Peyer's patch (tissue), 4 donors: ENCODE measurements at places on chromosomes 1 and 21. TPM values are rescaled to one million over a fixed set of nuclear protein-coding genes. Genes with fewer than 3 reads are reported as not detected.
A peak's percentile ranks its signal among the peaks of the same experiment; 100 is the strongest.

DNA sequence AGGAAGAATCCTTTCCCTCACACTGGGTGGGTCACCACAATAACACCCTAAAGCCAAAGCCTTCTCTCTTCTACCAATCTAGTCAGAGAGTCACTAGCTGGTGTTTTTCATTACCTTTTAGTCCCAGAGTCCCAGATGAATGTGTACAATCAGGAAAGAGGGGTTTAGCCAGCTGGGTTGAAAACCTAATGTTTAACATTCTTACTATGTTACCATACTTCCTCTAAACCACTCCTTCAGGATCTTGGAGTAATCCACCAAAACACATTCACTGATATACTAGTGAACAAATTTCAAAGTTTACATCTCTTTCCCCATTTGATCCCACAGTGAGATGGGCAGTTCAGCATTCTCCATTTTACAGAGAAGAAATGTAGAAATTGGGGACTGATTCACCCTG, 9.7 kb downstream of the LPAR3 start:
- no peak for DNase-seq

DNA sequence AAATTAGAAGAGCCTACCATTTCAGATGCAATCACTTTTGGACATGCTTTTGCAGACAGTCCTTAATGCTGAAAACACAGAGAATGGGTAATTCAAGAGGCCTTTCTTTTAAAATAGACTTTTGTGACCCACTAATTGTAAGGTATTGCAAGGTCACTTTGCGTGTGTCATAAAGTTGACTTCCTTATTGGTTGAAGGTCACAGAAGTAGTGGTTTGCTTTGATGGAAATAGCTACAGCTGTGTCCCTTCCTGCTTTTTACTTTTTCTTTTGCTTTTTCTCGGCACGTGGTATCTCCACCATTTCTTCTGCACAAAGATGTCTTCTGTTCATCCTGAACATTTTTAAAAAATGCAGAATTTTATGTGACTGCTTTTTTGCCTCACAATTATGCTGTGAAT, 146.8 kb downstream of the DYRK1A start:
- DNase-seq = no peak

GRCh38 chr1:194342484-194343262, 1156.3 kb upstream of the B3GALT2 start:
- no peak for DNase-seq

GRCh38 chr1:168281603-168282325, 1.1 kb downstream of the TBX19 start:
- no peak for DNase-seq

DNA sequence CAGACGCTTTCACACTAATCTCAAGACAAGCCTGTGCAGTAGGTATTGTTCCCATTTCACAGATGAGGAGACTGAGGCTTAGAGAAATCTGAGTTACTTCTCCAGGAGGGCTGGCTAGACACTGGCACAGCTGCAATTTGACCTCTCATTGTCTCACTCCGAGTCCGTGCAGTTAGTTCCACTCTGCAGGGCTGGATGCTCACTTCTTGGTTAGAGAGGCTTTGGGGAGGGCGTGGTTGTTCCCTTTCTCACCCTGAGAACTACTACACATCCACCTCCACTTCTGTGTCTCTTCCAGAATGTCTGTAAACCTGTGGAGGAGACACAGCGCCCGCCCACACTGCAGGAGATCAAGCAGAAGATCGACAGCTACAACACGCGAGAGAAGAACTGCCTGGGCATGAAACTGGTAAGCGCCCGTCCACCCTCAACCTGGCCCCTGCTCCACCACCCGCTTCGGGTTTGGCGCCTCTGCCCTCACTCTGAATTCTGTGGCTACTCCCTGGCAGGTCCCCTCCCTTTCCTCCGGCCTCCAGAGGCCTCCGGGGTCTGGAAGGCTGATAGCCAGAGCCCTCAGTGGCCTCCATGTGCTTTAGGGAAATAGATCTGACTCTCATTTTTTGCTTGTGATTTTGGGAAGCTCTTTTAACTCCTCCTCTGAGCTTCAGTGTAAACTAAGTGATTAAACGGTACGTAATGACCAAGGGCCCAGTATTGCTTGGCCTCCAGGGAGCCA, 29.1 kb downstream of the EIF2D start:
- DNase-seq = no peak

DNA sequence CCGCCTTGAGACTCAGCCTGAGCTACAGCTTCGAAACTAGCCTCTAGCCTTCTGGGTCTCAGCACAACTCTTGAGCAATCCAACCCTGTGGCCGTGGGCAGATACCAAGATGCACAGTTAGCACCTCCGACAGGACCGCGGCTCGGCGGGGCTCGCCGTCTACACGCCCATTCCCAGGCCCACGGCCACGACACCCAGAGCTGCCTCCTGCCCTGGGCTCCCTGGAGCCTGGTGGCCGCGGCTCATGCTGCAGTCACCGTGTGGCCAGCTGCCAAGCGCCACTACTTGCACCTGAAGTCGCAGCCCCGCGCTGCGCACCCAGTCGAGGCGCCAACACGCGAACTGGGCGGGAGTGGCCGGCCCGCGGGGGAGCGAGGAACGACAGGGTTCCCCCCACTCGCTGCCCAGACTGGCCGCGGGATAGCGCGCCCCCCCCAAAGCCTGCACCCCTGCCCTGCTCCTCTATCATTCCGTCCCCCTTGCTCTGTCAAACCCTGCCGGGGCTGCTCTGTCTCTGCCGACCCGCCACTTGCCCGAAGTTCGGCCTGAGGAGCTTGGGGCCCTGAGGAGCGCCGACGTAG, 729 bp upstream of the CDCA8 start:
- no peak for DNase-seq

DNA sequence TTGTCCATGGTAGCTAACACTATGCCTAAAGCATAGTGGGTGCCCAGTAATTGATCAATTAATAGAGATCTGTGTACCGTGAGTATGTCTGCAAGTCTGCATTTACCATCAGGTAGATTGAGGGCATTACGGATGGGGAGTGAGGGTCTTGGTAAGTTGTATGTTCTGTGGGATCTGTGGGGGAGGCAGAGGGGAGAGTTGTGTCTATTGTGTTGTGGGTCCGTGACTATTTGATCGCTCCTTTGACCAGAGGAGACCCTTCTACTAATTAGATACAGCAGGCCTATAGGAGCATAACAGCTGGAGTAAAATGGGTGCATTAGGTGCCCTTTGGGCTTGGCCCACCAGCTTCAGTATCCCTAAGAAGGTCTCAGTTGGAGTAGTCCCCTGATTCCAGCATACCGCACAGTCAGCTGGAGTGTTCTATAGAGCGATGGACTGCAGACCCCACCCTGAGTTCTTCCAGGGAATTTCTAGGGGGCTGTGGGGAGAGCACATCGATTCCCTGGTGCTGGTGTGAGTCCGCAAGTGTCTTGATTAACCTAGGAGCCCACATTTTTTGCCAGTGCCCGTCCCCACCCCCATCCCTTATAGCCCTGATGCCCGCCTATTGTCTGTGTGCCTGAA, 55.9 kb downstream of the RHBG start:
- DNase-seq = no peak

- DNase-seq = no peak
These were observed 18.8 kb upstream of the COP1 start for GRCh38 chr1:176225911-176226310.

- DNase-seq = peak; percentile 84
These were observed 104.8 kb upstream of the ATP1A1 start for GRCh38 chr1:116268211-116268610.

GRCh38 chr1:110463725-110464124, 12.8 kb downstream of the PROK1 start:
- no peak for DNase-seq

GRCh38 chr1:72526926-72527325, 244.6 kb upstream of the NEGR1 start:
- no peak for DNase-seq

DNA sequence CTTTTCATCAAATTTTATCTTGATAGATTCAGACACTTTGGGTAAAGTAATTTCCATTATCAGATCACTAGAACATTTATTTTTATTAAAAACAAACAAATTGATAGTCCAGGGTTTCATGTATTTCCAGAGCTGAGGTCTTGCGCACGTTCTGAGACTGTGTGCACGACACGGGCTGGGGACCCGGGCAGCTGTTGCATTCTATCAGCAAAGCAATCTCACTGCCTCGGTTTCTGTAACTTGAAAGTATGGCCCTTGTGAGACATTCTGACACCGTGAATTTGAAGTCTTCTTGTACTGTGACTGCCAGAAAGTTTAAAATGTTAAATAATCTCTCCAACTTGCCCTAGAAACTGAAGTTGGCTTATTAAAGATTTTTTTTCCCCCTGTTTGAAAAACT, 746.9 kb upstream of the ADGRL2 start:
- no peak for DNase-seq

DNA sequence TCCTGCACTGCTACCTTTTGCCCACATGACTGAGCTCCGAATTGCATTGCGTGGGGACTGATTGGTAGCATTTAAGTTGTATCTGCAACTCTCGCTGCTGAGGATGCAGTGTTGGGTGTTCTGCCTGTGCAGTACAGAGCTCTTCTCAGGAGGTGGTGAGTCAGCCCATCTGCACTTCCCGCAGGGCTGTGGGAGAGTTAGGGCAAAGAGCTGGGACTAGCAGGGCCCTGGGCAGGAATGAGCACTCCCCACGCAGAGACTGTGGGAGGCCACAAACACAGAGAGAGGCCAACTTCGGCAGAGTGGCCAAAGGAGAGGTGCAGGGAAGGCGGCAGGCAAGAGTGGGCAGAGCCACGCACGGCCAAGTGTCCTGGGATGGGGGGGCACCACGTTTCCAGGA, 244.7 kb downstream of the SIPA1L2 start:
- DNase-seq = no peak

GRCh38 chr1:2060535-2060934, 10.3 kb downstream of the PRKCZ start:
- DNase-seq = no peak

- DNase-seq = no peak
These were observed 966 bp downstream of the TFB2M start for GRCh38 chr1:246564839-246565750.

DNA sequence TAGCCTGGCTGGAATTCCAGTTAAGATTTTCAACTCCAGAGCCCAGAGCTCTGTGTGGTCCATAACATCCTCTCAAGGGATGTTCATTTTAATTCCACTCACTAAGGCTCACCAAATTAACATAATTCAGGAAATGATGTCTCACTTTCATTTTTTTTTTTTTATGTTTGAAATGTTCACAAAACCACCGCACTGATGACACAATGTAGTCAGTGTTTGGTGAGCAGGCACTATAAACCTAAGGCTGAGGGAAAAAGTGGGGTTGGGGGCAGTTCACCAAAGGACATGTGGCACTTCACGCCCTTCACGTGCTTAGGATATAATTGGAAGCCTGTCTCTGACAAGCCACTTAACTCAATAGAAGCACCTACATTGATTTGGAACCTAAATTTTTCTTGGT, 177.3 kb upstream of the CAMK1G start:
- DNase-seq = no peak

GRCh38 chr1:186617926-186618325, 62.3 kb downstream of the PTGS2 start:
- no peak for DNase-seq

- no peak for DNase-seq
These were observed 126.0 kb upstream of the CAMK1G start for GRCh38 chr1:209457401-209458125.

- DNase-seq = no peak
These were observed 225.3 kb upstream of the B3GALT2 start for GRCh38 chr1:193411714-193412113.

- DNase-seq = no peak
These were observed 5.2 kb downstream of the SRM start for GRCh38 chr1:11054666-11055065.

DNA sequence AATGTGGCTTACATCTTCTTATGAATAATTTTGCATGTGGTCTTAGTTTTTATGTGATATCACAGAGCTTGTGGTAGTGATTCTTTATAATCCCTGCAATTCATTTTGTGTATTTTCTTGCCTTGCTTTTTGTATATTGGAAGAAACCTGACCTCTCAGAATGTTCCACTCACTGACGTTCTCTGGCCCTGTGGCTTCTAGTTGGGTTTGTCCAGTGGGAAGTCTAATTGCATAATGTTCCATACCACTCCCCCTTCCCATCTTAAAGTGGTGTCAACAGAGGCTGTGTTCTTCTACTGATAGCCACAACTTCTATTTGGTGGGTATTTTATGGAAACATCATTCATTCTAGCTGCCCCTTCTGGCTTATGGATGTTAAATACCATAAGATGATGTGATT, 225.3 kb downstream of the BACH1 start:
- no peak for DNase-seq

DNA sequence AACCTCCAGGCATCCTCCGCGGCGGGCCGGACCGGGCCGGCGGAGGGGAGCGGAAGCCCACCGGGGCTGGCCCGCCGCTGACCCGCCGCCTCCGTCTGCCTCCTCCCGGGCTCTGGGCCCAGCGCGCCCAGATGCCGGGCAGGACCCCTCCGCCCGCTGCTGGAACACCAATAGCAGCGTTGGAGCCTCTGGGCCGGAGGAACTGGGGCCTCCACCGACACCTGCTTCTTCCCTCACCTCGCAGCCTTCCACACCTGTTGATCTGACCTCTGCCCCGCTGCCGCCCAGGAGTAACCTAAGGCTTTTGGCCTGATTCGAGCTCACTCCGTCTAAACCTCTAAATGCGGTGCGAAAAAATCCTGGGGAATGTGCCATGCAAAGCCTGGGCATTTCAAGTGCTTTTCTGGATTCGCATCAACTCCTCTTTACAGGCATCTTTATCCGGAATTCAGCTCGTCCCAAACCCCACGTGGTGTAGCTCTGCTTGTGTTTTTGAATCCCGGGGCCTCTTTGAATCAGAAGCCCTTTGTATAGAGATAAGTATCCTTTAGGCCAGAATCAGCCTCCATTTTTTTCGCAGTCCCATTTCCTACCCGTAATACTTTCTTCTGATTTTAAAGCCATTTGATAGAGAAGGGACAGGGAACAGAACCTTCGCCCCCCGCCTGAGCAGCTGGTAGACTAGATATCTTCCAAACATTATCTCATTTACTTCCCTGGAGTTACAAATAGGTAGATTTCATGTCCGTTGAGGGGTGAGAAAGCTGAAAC, 680 bp upstream of the CNN3 start:
- peak; percentile 68 for DNase-seq

Gene LAMC2
- total RNA-seq = 29.7 TPM

Gene GPATCH4
- 38.0 TPM for total RNA-seq

Gene CYP4Z1
- not detected for total RNA-seq

Gene HES3
- total RNA-seq = not detected

Gene MPZ
- total RNA-seq = 3.3 TPM

Gene PKP1
- 11.6 TPM for total RNA-seq

Gene AGBL4
- 2.5 TPM for total RNA-seq

Gene KRTAP24-1
- total RNA-seq = not detected

Gene REG4
- total RNA-seq = 559 TPM

Gene OLFML2B
- 0.70 TPM for total RNA-seq

Gene ACTL8
- not detected for total RNA-seq

Gene ZFP69
- total RNA-seq = 3.4 TPM
